Activated CD8-positive, alpha-beta T cell treated with anti-CD3 and anti-CD28 coated beads for 36 hours (primary cell): ENCODE measurements at places on chromosomes 11 and 22.
A peak's percentile ranks its signal among the peaks of the same experiment; 100 is the strongest.

GRCh38 chr11:11009179-11009578 is 151.3 kb upstream of the ZBED5 start:
- no peak for DNase-seq

- DNase-seq, result no peak
These were observed 15.9 kb downstream of the MCAT start for GRCh38 chr22:43127166-43127908.

GRCh38 chr11:126766440-126766839 is 234.1 kb downstream of the KIRREL3 start:
- DNase-seq, result no peak

GRCh38 chr11:2298795-2299761 is 2.6 kb downstream of the C11orf21 start:
- DNase-seq, result peak; percentile 74

GRCh38 chr22:28183078-28183860 is 264.2 kb upstream of the PITPNB start:
- no peak for DNase-seq

DNA sequence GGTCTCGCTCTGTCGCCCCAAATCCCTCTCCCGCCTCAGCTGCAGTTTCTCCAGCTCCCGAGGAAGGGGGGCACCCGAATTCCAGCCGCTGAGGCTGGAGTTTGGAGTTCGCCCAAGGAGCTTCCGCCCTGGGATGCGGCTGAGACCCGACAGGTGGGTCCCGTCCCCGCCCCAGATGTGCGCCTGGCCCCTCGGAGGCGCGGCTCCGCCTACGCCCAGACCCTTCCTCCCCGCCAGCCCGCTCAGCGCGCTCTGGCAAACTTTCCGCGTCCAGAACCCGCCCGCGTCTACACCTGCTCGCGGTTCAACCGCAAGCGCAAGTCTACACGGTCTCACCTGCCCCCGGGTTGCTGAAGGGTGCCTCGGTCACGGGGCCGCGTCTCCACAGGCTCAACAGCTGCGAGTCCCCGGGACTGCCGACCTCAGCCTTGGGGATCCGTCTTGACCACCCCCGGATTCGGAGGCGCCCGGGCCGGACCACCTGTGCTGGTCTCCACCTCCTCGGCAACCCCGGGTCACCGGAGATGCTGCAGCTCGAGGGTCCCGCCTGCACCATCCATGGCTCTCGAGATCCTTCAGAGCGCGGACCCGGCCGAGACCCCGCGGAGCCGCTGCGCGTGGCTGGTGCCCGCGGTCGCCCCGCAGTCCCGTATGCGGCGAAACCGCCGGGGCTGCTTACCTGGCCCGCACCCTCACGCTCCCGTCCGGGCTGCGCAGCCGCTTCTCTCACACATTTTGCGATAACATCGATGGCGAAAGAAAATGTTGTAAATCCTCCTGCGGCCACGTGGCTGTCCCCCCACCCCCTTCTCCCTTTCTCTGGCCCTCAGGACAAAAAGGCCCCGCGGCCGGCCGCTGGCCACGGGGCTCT is 63.6 kb downstream of the NFAM1 start:
- DNase-seq, result peak; percentile 30

DNA sequence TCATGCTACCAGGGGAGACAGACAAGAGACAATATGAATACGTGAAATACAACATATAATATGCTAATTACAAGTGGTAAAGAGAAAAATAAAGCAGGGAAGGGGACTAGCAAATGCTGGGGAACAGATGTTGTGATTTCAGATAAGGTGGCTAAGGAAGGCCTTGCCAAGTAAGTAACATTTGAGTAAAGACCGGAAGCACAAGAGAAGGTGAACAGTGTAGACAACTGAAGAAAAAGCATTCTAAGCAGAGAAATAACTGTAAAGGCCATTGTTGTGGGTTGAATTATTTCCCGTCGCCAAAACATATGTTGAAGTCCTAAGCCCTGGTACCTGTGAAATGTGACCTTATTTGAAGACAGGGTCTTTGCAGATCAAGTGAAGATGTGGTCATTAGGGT is 63.7 kb upstream of the EED start:
- no peak for DNase-seq

DNA sequence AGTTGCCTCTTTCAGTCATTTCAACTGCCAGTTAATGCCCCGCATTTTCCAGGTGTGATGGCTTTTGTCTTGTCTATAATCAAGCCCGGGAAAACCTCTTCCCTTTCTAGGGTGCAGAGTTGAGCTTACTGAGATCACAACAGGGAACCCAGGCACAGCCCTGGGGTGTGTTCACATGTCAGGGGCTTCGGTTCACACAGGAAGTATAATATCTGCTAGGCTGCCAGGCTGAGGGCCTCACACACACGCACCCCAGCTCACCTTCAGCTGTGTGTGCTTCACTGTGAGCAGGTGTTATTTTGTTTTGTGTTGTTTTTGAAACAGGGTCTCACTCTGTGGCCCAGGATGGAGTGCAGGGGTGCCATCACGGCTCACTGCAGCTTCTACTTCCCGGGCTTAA is 9.7 kb upstream of the SOX10 start:
- peak; percentile 9 for DNase-seq

DNA sequence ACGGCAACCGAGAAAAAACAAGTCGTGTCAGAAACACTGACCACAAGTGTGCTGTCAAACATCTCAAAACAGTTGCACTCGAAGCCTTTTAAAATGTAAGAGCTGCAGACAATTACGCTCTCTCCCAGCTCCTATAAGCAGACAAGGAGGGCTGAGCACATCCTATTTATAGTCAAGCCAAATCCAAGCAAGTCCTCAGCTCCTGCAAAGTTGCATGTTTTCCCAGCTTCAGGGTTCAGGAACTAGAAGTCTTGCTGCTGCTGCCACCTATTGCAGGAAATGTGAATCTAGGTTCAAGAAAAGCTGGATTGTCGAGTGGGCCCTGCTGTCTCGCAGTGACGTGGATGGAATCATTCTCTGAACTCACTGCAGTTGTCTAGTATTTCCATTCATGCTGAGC is 15.5 kb downstream of the EFCAB6 start:
- no peak for DNase-seq

DNA sequence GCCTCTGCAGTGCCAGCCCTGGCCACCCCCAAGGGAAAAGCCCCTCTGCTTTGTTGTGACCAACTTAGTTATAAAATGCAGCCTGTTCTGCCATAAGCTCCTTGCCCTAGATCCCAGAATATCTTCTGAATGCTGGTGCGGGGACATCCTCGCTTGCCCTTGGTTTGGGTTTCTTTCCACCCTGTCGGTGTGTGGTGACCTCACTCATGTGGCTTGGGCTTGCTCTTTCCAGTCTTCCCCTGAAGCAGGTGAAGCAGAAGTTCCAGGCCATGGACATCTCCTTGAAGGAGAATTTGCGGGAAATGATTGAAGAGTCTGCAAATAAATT is 16.7 kb downstream of the CLDN5 start:
- no peak for DNase-seq

GRCh38 chr11:94433049-94433448 is 31.8 kb upstream of the GPR83 start:
- no peak for DNase-seq

DNA sequence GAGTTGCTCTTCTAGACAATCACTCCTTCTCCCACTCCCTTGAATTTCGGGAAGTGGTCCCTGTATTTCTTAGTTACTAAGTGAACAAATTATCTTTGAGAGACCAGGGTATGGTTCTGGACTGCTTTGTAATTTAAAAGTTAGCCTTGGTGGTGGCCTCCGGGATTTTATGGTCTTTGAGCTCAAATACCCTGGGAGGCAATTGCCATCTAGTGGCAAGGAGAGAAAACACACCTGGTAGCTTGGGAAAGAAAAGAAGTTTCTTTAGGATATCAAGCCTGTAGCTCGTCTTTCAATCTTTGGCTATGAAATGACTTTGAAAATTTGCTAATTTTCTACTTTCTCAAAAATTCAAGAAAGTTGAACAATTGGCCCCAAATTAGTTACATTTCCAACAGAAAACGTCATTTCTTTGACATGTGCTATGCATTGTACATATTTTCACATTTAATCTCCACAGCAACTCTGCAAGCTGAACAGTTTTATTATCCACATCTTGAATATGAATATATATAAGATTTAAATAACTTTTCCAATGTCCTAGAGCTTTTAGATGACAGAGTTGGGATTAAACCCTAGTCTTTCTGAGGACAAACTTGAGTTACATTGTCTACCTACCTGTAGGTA is 39.1 kb downstream of the MMP27 start:
- peak; percentile 23 for DNase-seq

DNA sequence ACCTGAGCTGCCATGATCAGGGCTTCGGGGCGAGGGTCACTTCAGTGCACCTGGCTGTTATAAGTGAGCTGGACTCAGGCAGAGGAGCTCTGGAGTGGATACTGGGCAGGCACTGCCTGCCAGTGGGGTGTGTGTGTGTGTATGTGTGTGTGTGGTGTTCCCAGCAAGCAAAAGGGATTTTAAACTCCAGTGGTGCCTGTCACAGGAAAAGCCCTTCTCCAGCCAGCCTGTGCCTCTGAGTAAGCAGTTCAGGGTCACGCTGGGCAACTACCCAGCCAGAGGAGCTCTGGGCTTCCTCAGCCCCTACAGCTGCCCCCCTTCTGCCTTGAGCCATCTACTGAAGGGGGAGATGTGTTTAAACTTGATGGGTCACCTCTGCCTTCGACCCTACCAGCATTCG is 109.0 kb downstream of the OSBP2 start:
- no peak for DNase-seq

GRCh38 chr11:109034339-109034696 is 369.4 kb downstream of the DDX10 start:
- DNase-seq, result no peak
